Ammon's horn (tissue), 1 donor: ENCODE measurements at places on chromosomes 2 and 18.

- DNase-seq, result no peak
Observed at GRCh38 chr18:66105016-66105415, 354.2 kb downstream of the CDH7 start.

- DNase-seq, result no peak
Observed at GRCh38 chr2:147663153-147663961, 181.5 kb upstream of the ACVR2A start.

DNA sequence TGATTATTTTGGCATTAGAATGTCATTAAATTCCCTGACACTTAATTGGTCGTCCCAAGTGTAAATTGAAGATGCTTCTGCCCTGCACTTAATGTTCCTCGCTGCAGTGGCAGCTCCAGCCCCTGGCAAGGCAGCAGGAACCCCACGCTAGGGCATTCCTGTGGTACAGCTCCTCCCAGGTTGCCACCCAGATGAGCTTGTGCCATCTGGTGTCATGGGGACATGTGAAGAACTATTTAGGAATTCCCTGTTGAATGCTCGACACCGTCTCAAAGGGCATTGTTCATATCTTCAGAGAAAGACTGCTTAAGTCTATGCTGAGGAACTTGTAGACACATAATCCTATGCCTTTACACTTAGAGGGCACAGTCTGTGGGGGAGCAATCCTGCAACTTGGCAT is 38.9 kb downstream of the BCL2L11 start:
- DNase-seq, result no peak

DNA sequence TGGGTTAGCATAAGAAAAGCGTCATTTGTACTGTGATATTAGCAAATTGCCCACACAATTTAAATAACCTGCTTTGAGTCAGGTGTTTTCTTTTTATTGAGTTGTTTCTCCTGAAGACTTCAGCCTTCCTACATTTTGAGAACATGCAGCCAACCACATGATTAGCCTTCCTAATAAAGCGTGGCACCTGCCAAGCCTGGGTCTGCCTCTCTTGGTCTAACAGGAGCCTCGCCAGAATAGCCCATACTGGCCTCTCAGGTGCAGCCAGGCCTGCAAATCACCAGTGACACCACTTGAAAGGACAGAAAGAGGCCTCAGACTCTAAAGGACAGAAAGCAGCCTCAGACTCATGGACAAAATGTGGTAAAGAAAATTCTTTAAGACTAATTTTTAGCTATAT is 653.8 kb downstream of the BCL11A start:
- DNase-seq, result no peak

DNA sequence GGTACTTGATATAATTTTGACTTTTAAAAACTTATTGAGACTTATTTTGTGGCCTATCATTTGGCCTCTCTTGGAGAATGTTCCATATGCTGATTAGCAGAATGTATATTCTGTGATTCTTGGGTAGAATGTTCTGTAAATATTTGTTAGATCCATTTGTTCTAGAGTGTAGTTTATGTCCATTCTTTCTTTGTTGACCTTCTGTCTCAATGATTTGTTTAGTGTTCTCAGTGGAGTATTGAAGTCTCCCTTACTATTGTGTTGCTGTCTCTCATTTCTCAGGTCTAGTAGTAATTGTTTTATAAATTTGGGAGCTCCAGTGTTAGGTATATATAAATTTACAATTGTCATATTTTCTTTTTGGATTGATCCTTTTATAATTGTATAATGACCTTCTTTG is 349.6 kb upstream of the CWC22 start:
- no peak for DNase-seq
